Suprapubic skin (tissue), 4 donors: ENCODE measurements at places on chromosomes 6 and 20. TPM values are rescaled to one million over a fixed set of nuclear protein-coding genes. Genes with fewer than 3 reads are reported as not detected.

The CTAGE9 gene
- total RNA-seq: not detected

The BEND6 gene
- total RNA-seq: not detected

The IL17F gene
- not detected for total RNA-seq

The PIGT gene
- 58.3 TPM for total RNA-seq

The C6orf132 gene
- total RNA-seq: 117 TPM

The IMPG1 gene
- not detected for total RNA-seq

The DDX43 gene
- total RNA-seq: 0.72 TPM

The LTB gene
- total RNA-seq: not detected

The FERMT1 gene
- total RNA-seq: 35.8 TPM

The SYCP2 gene
- total RNA-seq: 5.0 TPM

The RBBP8NL gene
- 6.6 TPM for total RNA-seq

The SLCO4A1 gene
- total RNA-seq: 59.1 TPM

The CDK19 gene
- total RNA-seq: 20.6 TPM

The VWA7 gene
- total RNA-seq: 2.8 TPM

The CST3 gene
- total RNA-seq: 401 TPM

The DOK5 gene
- total RNA-seq: 0.23 TPM

The TRIM40 gene
- total RNA-seq: not detected

The COL21A1 gene
- 4.5 TPM for total RNA-seq

The PPP1R16B gene
- total RNA-seq: 5.6 TPM

The CST1 gene
- not detected for total RNA-seq

The EHMT2 gene
- total RNA-seq: 38.7 TPM

The C20orf141 gene
- total RNA-seq: not detected

The FHL5 gene
- 5.5 TPM for total RNA-seq

The FAM209B gene
- total RNA-seq: not detected

The APCDD1L gene
- total RNA-seq: 1.2 TPM

The PNLDC1 gene
- total RNA-seq: 3.0 TPM

The MACROD2 gene
- total RNA-seq: 21.6 TPM

The CPNE5 gene
- total RNA-seq: 1.2 TPM

The SYS1 gene
- 49.5 TPM for total RNA-seq

The TMEM244 gene
- not detected for total RNA-seq

The FOXS1 gene
- not detected for total RNA-seq

The RHAG gene
- 0.89 TPM for total RNA-seq
